ENCODE measurements at places on chromosomes 13 and 19.

DNA sequence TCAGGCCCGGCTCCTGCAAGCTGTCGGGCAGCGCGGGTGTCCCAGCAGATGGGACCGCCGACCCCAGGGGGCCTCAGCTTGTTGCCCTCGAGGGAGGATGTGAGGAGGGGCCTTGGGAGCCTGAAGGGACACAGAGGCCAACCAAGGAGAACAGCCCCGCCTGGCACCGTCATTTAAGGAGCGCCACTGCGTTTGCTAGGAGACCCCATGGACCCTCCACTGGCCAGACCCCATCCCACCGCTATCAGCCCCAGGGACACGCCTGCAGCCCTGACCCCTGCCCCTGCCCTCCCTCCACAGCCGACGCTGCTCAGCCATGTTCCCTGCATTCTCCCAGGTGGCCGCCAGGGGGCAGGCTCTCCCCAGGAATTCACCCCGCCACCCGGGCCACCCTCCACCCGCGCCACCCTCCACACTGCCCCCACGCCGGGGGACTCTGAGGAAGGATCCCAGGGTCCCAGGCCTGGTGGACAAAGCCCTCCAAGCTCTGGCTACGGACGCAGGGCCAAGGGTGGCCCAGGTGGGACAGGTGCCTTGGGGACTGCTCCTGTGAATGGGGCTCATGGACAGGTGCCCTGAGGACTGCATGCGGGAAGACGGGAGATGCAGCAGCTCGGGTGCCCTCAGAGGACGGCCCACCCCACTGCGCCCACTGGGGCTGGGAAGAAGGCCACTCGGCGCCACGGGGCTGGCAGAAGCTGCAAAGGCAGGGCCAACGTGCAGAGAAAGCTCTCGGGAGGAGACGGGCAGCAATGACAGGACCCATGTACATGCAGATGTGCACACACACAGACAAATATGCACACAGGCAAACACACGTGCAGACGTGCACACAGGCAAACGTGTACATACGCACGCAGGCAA, 34.4 kb downstream of the PIP5K1C start:
- no peak for DNase-seq

DNA sequence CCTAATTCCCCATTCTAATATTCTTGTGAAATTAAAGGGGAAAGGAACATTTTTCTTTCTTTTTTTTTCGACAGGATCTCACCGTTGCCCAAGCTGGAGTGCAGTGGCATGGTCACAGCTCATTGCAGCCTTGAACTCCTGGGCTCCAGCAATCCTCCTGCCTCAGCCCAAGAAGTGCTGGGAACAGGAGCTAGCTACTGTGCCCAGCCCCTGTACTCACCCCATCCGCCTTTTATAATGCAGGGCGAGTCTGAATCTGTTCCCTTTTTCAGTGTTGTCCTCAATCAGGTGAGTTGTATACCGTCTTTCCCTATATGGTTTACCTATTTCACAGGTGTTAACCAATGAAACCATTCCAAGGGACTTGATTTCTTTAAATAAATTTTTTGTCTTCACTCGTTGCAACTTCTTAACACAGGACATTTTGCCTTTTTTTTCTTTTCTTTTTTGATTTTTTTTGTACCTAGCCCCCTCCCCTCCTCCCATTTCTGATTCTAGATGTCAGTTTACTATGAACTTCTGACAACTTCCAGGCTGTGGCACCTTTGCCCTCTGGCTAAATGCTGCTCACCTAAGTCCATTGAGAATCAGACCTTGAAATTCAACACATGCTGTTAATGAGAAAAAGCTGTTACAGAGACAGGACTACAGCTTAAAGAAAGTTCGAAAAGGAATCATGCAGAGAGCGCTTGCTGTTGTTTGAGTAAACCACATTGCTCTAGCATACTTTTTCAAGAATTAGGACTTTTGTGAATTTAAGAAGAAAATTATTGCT, 562.1 kb upstream of the KLF12 start:
- DNase-seq: no peak

GRCh38 chr19:48671446-48671995, 1.3 kb downstream of the NTN5 start:
- DNase-seq: no peak

DNA sequence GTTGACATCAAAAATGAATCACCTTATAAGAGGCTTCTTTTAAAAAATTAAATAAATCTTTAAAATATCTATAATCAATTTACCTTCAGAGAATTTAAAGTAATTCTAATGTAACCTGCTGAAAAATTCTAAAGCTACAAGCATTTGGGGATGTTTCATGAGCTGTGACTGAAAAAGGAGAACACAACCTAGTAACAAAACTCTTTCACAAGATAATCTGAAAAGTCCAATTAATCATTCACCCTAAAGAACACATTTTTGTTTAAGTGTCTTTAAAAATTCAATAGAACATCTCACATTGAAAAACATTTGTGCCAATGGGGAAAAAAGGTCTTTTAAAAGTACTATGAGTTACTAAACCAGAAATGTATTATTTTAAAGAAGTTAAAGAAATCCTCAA, 22.8 kb downstream of the KLF12 start:
- DNase-seq: no peak

DNA sequence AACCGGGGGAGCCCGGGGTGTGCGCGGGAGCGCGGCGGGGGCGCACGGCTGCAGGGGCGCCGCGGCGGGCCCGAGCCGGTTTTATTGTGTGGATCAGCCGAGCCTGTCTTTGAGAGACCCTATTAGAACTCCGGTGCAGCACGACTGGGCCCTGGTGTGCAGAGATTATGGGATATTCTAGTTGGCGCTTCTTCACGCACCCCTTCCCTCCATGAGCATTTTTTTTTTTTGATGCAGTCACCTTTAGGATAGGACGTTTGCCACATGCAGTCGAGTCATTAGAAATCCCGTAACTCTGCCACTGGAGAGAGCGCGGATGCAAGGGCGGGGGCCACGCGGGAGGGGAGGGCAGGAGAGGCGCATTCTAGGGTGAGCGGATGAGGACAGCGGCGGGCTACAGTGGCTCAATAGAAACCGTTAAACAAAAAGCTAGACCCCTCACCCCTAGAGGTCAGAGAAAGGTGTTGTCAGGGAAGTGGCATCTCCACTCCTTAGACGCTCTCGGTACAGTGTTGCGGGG, 3.7 kb downstream of the FGF9 start:
- DNase-seq: no peak

DNA sequence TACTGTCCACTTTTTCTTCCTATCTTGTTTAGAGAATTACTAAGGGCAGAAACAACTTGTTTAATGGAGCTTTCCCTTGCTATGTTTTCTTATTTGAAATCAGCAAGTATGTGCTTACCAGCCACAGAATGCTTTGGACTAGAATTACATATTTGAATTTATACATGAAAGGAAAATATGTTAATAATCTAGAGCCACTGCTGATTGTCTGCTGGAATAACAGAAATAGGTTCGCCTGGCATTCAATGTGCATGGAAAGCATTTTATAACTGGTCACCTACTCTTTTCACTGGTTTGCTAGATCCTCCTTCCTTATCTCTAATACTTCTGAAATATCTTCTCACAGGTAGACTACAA, 8.0 kb downstream of the EFNB2 start:
- DNase-seq: no peak

GRCh38 chr13:25291691-25292090, 4.4 kb upstream of the MTMR6 start:
- DNase-seq: no peak

DNA sequence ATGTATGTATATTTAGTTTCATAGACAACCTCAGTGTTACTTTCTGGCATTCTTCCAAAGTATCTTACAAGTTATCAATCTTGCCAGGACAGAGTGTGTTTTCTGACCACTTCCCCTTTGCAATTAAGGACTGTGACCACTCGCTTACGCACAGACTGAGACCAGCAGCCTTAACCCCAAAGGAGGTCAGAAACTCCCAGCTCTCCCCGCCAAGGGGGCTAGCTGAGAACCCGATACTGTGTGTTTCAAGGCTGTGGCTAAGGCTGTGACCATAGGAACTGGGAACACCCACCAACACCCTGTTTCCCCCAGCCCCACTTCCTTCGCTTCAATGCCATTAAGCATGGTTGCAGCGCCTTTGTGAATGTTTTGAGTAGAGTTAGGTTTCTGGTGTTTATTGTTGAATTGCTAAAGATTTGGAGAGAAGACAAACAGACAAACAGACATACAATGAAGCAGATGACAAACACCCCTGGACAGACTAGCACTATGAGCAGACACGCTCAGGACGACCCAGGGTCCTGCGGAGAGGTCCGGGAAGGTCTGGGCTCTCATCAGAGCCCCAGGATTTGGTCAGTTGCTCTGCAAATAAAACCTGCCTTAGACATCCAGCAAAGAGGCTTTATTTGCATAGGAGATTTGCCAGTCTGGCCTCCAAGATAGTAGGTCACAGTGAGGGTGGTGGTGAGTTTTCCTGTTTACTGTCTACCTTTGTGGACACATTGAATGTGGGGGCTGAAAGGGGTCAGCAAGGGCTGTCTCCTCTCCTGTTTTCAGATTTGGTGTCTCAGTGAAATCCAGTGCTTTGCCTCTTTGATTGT, 25.0 kb upstream of the TNFSF11 start:
- DNase-seq: peak; percentile 4

GRCh38 chr13:66200555-66200954, 1029.6 kb downstream of the PCDH9 start:
- DNase-seq: no peak

DNA sequence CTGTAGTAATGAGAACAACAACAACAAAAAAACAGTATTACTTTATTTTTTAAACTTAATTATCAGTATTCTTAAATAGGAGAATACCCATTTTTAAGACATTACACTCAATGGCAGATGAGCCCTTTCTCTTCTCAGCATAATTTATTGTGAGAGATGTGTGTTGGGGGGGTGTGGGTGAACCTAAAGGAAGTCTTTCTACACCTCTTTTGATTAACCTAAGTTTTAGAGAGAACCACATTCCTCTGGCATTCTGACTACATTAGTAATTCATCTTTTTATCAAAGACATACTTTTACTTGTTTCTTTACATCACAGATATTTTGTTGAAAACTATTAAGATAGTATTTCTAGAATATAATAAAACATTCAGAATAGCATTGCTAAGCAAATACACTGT, 890.9 kb downstream of the PCDH9 start:
- peak; percentile 47 for DNase-seq

DNA sequence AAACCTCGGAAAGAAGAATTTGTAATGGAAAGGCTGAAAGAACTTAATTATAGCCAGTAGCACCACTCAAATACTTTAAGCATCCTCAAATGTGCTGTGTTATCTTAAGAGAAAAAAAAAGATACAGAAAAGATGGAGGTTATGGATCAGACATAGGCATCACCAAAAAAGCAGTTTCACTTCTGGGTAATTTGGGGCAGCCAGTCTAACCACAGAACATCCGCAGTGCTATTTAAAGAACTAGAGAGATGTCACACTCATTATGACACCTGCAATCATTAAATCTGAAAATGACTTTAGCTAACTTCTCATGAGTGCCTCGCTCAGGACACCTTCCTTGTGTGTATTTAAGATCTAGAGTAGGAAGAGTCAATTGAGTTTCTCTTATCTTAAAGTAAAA, 211.8 kb downstream of the RBM26 start:
- no peak for DNase-seq

DNA sequence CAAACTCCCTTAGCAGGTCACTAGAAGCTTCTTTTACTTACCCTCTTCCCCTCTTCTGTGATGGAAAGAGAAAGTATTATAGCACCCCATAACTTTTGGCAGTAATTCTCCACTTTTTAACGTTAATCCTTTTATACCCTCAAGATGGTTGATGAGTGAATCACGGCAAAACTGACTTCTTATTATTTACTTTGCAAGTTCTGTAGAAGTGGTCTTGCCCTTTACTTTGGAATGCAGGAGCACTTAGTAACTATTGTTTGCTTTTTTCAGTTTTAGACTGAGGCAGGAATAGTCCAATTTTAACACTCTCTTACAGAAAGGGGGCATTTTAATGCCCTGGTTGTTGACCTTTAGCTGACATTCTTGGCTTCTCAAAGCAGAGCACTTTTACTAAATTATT, 260.1 kb downstream of the LMO7 start:
- DNase-seq: peak; percentile 8

- DNase-seq: no peak
These were observed 1287.7 kb downstream of the SLITRK5 start for GRCh38 chr13:88958821-88959220.

GRCh38 chr13:32622827-32623226, 36.6 kb downstream of the PDS5B start:
- DNase-seq: no peak

- no peak for DNase-seq
These were observed 9.7 kb downstream of the GPR42 start for GRCh38 chr19:35380450-35381124.

DNA sequence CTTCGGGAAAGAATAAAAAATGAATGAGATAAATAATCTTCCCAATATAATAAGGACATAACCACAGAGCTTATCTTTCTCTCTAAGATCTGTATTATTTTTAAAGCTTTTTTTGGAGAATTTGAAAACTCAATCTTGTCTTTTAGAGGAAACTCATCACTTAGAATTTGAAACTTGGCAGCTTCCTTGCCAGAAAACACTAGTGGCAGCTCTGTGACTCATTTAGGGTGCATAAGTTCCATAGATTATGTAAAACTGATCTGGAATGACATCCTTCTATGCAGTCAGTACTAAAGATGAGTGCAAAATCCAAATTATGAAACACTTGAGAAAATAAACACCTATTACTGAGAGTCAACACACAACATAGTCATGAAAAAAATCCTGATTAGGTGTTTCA, 848.0 kb downstream of the DACH1 start:
- no peak for DNase-seq

DNA sequence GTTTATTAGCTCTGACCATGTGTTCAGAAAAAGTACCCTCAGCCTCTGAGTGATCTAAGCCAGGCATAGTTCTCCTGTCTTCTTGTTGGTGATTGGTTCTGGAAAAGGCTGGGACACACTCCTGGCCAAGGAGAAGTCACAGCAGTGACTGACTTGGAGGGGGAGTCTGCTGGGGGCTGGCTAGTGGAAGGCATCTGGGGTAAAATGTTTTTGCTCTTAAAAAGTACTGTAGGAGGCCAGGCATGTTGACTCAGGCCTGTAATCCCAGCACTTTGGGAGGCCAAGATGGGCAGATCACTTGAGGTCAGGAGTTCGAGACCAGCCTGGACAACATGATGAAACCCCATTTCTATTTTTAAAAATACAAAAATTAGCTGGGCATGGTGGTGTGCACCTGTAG, 21.7 kb downstream of the FAM187B start:
- DNase-seq: no peak

GRCh38 chr13:96785986-96786385, 208.3 kb downstream of the OXGR1 start:
- DNase-seq: no peak

GRCh38 chr13:99435998-99436397, 65.3 kb upstream of the TM9SF2 start:
- no peak for DNase-seq

GRCh38 chr19:447816-448560, 12.8 kb downstream of the SHC2 start:
- DNase-seq: no peak

GRCh38 chr13:50421473-50422130, 406.4 kb downstream of the KCNRG start:
- DNase-seq: peak; percentile 74

- DNase-seq: no peak
These were observed at the start of gene ATP12A for GRCh38 chr13:24680258-24680920. TSS of gene ATP12A (plus strand) at chr13:24680408. CDS start at chr13:24680744, 336 bp downstream.

GRCh38 chr13:114015111-114015968, 41.5 kb upstream of the C13orf46 start:
- no peak for DNase-seq

- no peak for DNase-seq
These were observed 166.8 kb downstream of the DCT start for GRCh38 chr13:94312511-94313216.
